ENCODE measurements at places on chromosomes 13 and 19.

GRCh38 chr19:453606-454005 is 7.2 kb downstream of the SHC2 start:
- no peak for DNase-seq

DNA sequence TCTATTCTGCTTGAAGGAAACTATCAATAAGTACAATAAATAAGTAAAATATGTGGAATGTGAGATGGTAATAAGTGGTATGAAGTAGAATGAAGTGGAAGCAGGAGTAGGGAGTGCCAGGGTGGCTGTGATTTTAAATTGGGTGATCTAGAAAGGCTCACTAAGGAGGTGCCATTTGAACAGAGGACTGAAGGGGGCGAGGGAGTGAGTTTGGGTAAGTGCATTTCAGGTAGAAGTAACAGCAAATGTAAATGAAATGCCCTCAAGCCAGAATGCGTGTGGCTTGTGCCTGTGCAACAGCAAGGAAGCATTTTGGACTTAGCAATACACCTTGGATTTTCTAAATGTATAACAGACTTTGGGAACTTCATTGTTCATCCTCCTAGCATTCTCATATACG is 77.1 kb downstream of the CCNA1 start:
- no peak for DNase-seq

- DNase-seq, result no peak
These were observed 29.8 kb upstream of the RAP2A start for GRCh38 chr13:97403893-97404750.

- no peak for DNase-seq
These were observed 468.0 kb downstream of the UQCRFS1 start for GRCh38 chr19:28744943-28745342.

DNA sequence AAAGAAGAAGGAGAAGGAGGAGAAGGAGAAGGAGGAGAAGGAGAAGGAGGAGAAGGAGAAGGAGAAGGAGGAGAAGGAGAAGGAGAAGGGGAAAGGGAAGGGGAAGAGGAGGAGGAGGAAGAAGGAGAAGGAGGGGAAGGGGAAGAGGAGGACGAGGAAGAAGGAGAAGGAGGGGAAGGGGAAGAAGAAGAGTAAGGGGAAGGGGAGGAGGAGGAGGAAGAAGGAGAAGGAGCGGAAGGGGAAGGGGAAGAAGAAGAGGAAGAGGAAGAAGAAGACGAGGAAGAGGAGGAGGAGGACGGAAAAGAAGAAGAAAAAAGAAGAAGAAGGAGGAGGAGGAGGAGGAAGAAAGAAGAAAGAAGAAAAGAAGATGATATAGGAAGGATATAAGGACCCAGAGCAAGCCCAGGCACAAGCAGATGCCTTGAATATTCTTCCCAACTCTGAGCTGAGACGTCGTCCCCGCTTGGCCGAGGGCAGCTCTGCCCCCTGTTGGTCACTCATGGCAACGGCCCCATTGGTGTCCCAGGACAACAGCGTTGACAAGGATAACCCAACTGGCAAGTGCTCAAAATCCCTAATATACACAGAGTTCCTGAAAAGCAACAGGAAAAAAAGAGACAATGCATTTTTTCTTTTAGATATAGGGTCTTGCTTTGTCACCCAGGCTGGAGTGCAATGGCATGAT is 30.6 kb upstream of the IGSF23 start:
- no peak for DNase-seq

DNA sequence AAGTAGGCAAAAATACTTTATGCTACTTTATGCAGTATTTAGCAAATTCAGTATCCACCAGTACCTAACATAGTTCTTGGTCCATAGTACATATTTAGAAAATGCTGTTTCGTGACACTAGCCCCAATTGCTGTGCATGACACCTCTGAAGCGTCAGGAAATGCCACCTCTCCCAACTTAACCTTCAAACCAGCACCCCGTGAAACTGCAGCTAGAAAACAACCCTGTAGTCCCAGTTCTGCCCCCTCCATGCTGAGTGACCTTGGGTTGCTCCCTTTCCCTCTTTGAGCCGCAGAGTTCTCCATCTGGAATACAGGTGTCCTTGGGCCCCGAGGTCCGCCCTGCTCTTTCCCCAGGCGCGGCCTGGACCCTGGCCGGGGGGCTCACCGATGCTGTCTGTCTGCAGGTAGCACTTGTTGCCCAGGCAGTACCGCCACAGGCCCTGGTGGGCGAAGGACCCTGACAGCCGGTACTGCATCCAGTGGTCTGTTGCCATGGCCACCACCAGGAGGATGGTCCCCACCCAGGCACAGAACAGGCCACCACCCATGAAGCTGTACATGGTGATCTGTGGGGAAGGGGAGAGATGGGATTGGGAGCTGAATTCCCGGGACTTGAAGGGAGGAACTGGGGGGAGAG is 773 bp downstream of the LIM2 start:
- DNase-seq, result no peak

DNA sequence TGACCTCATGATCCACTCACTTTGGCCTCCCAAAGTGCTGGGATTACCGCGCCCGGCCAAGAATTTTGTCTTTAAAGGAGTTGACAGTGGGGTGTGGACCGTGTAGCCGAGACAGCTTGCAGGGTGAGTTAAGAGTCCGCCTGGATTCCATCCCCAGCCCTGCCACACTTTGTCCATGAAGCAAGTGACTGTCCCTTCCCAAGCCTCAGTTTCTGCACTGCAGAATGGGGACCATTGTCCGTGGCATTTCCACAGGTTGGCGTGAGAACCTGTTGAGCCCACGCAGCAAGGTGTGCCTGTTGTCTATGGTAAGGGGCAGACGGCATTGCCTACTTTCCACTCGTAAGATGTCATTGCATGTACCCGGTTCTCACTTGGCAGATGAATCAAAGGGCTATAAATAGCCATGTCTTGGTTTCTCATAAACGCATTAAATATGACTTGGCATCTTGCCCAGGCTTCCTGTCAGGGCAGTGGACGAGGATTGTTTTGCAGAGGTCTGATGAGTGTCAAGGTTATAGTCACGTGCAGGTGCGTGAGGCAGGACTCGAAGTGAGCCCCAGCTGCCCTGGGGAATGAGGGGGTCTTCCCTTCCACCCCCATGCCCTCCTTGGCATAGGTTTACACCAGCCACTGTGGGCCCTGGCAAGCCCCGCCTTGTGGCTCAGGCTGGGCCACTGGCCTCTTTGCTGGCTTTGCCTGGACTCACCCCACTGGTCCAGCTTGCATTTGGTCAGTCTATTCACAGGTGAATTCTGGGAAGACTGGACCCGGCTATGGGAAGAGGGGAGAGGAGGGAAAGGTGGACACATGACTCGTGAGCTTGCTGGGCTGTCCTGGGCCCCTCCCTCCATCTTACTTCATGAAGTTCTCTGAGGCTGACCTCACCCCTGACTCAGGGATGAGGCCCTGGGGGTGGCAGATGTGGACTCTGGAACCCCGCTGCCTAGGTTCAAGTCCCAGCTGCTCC is 14.6 kb downstream of the FAM187B start:
- DNase-seq, result peak; percentile 40

DNA sequence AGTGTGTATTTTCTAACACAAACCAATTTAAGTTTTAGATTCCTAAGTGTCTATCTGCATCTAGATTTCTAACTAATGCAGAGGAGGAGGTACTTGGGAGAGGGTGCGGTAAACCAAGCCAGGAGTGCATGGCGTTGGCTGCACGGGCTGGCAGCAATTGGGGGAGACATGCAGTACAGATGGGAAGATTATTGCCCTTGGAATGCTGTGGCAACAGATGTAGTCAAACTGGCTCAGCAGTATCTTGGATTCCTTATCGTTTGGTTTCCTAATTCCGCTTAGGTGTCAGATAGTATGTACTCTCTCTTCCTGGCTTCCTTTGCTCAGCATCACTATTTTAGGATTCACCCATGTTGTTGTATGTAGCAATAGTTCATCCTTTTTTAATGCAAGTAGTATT is 29.4 kb upstream of the STK24 start:
- no peak for DNase-seq

DNA sequence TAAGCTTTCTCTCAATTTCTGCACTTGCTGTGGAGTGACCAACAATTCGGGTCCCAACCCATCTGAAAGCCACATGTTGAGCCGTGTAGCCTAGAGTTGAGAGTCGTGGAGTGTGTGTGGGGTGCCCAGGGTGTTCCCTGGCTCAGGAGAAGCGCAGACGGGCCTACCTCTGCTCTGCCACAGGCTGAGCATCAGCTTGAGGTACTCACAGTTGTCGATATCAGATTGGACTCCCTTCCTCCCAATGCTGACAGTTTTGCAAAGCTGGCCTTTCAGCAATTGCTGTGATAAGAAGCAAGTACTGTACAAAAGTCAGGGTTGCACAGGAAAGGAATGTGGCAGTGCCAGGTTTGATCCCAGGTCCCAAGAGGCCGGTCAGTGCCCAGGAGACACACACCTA is 133.4 kb upstream of the SPACA7 start:
- DNase-seq, result no peak

GRCh38 chr13:42109957-42110356 is 61.5 kb downstream of the DGKH start:
- no peak for DNase-seq

GRCh38 chr13:78437781-78438180 is 165.6 kb downstream of the POU4F1 start:
- no peak for DNase-seq

- no peak for DNase-seq
These were observed 27.7 kb downstream of the ZNF461 start for GRCh38 chr19:36638862-36639510.

DNA sequence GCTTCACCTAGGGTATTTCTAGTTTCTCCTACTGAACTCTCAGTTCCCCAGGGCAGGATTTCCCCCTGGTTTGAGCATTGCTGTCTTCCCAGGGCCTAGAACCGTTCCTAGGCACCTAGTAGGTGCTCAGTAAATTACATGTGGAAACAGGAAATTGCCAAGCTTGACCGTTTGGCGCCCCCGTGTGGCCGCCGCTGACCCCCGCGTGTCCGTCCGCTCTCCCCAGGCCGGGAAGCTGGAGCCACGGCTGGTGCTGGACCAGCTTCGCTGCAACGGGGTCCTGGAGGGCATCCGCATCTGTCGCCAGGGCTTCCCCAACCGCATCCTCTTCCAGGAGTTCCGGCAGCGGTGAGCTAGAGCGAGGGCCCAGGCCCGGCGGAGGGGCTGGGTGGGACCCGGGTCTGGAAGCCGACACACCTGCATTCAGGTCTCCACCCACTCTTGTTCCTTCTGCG is 55.5 kb downstream of the MYH14 start:
- no peak for DNase-seq

DNA sequence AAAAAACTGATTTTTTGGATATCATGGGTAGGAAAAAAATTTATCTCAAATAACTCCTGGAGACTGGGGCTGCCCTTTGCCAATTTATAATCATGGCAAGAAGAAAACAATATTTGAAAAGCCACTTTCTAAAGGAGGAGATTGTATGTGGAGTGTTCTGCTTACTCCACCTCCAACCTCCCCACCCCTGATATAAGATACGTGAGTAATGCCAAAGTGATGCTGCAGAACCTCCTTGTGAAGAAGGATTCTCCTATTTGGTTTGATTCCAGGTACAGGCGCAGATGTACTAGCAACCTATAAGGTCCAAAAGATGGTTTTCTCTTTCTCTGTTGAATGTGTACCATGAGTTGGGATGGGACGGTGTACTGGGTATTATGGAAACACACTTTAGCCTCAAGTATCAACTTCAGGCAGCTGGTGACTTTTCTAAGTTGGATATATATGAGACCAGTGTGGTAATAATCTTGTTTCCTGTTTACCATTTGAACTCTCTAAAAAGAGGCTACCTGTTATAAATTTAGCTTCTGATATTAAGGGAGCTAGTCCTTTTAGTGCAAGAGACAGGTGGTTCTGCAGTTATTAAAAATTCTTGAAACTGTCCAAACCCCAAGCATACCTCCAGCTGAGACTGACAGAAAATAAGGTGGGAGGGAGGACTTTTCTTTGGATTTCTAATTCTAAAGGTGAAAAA is 724.0 kb upstream of the MIR17HG start:
- no peak for DNase-seq

GRCh38 chr19:48445256-48445605 is 552 bp upstream of the GRWD1 start:
- DNase-seq, result no peak

DNA sequence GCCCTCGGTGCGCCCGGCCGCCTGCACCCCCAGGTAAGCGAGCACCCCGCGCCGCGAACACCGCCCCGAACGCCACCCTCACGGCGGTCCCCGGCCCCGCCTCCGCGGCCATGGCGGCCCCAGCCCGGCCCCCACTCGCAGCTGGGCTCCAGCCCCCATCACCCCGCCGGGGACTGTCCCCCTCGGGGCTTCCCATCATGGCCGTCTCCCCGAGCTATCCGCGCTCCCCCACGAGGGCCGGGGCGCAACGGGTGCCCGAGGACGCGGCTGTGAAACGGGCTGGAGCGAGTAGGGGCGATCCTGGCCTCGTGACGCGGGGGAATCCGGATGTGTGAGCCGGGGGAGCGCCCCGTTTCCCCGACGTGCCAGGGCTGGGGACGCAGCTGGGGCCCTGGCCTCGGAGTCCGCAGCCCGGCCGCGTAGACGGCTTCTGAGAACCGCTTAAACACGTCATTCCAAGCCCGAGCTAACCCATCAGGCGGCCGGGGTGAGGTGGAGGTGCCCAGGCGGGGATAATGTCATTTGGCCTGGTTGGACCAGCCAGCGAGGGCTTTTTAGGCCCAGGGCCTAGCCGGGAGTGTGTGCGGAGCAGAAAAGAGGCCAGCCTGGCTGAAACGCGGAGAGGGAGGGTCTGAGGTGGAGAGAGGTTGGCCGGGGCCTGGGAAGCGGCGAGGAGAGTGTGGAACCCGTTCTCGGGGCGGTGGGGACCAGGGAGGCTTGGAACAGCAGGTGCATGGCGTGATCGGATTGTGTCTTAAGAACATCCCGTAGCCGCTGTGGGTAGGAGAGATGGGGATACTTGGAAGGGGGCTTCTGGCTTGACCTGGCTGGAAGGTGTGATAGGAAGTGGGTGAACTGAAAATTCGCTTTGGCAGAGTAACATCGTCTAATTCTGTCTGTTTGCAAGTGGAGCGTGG is 550 bp downstream of the CERS4 start:
- peak; percentile 71 for DNase-seq

DNA sequence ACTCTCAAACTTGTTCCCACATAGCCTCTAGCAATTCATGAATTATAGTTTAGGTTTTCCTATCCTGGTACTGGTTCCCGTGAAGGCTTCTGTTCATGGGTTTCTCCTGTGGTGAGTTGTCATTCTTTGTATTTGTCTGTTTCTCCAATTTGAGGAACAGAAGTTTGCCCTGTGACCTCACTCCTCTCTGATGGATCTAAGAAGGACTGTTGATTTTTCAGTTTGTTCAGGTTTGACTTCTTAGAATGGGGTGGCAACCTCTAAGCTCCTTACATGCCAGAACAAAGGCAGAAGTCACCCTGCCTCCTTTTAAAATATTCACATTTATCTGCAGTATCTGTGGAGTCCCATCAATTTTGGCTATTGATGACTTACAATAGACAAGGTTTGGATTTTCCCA is 354.0 kb downstream of the SPRY2 start:
- DNase-seq, result no peak

- DNase-seq, result no peak
These were observed 56.1 kb upstream of the ZNF835 start for GRCh38 chr19:56727677-56728076.

- DNase-seq, result no peak
These were observed 496.7 kb downstream of the EFNB2 start for GRCh38 chr13:106038752-106039151.

- DNase-seq, result no peak
These were observed 14.1 kb downstream of the PRAM1 start for GRCh38 chr19:8488365-8488764.

- DNase-seq, result no peak
These were observed 23.2 kb upstream of the GTF3A start for GRCh38 chr13:27401210-27401609.

- no peak for DNase-seq
These were observed 68.6 kb downstream of the NDFIP2 start for GRCh38 chr13:79549355-79550106.
